Metanephros (tissue), 2 donors: ENCODE measurements at places on chromosomes 4 and X. TPM values are rescaled to one million over a fixed set of nuclear protein-coding genes. Genes with fewer than 3 reads are reported as not detected.

The GYG2 gene
- total RNA-seq, result 11.0 TPM

The GSX2 gene
- total RNA-seq, result not detected

The SEPTIN6 gene
- total RNA-seq, result 30.0 TPM

The CLDN34 gene
- 0.23 TPM for total RNA-seq

The PRMT9 gene
- total RNA-seq, result 24.0 TPM

The OTUD6A gene
- not detected for total RNA-seq

The BMP3 gene
- 12.4 TPM for total RNA-seq

The SNCA gene
- 80.4 TPM for total RNA-seq

The SUPT20HL1 gene
- not detected for total RNA-seq

The MID2 gene
- total RNA-seq, result 27.5 TPM

The POU4F2 gene
- total RNA-seq, result not detected

The CSN1S1 gene
- not detected for total RNA-seq

The CPZ gene
- total RNA-seq, result 21.4 TPM

The C4orf50 gene
- 0.06 TPM for total RNA-seq

The DAPP1 gene
- 4.6 TPM for total RNA-seq

The CNKSR2 gene
- total RNA-seq, result 3.2 TPM

The TMPRSS11D gene
- total RNA-seq, result not detected

The SLC34A2 gene
- 17.4 TPM for total RNA-seq

The OGT gene
- total RNA-seq, result 279 TPM

The SPP1 gene
- 265 TPM for total RNA-seq

The PRRG3 gene
- total RNA-seq, result 6.1 TPM

The ARHGEF38 gene
- total RNA-seq, result 3.7 TPM

The TCEAL5 gene
- 1.6 TPM for total RNA-seq

The COL4A6 gene
- total RNA-seq, result 14.2 TPM

The ETDB gene
- not detected for total RNA-seq

The FGFRL1 gene
- total RNA-seq, result 59.1 TPM

The PAK3 gene
- 4.3 TPM for total RNA-seq

The PSMD10 gene
- total RNA-seq, result 42.4 TPM

The HDAC8 gene
- total RNA-seq, result 40.5 TPM

The GAB3 gene
- total RNA-seq, result 5.3 TPM

The SPATA4 gene
- total RNA-seq, result 0.88 TPM

The MAGED4B gene
- total RNA-seq, result 35.8 TPM

The TKTL2 gene
- not detected for total RNA-seq

The VEGFC gene
- total RNA-seq, result 9.3 TPM

The ATP10D gene
- total RNA-seq, result 53.3 TPM

The CT45A2 gene
- not detected for total RNA-seq

The NEUROG2 gene
- not detected for total RNA-seq

The PHF8 gene
- total RNA-seq, result 39.3 TPM

The AREG gene
- total RNA-seq, result 0.29 TPM

The CLDN2 gene
- total RNA-seq, result 16.3 TPM

The GAGE2A gene
- not detected for total RNA-seq

The GABRE gene
- 31.9 TPM for total RNA-seq

The PSAPL1 gene
- total RNA-seq, result not detected

The CYP4V2 gene
- 32.9 TPM for total RNA-seq

The TMEM150C gene
- total RNA-seq, result 17.7 TPM

The RAB40AL gene
- total RNA-seq, result 1.2 TPM

The ITIH6 gene
- total RNA-seq, result not detected

The ARHGAP4 gene
- 54.8 TPM for total RNA-seq

The CT45A5 gene
- total RNA-seq, result not detected

The PABPC1L2B gene
- not detected for total RNA-seq

The DRD5 gene
- total RNA-seq, result 1.2 TPM
